ENCODE measurements at places on chromosomes 4 and X.

GRCh38 chr4:123813901-123814300, 417.3 kb downstream of the SPRY1 start:
- DNase-seq = no peak

DNA sequence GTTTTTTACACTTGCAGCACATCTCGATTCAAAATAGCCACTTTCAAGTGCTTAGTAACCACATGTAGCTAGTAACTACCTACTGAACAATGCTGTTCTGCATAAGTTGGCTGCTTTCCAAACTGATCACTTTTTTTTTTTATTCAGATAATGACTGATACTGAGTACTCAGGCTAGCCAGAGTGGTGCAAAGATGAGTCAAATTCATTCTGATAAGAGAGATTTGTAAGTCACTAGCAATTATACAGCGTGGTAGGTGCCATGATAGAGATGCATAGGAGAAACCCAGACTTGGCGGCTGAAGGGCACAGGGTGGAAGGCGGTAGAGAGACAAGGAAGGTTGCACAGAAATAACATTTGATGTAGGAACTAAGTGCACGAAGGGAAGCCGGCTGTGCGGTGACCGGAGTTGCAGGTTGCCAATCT, 357 bp upstream of the IGBP1 start:
- DNase-seq = no peak

GRCh38 chrX:96182366-96182765, 502.3 kb upstream of the DIAPH2 start:
- no peak for DNase-seq

DNA sequence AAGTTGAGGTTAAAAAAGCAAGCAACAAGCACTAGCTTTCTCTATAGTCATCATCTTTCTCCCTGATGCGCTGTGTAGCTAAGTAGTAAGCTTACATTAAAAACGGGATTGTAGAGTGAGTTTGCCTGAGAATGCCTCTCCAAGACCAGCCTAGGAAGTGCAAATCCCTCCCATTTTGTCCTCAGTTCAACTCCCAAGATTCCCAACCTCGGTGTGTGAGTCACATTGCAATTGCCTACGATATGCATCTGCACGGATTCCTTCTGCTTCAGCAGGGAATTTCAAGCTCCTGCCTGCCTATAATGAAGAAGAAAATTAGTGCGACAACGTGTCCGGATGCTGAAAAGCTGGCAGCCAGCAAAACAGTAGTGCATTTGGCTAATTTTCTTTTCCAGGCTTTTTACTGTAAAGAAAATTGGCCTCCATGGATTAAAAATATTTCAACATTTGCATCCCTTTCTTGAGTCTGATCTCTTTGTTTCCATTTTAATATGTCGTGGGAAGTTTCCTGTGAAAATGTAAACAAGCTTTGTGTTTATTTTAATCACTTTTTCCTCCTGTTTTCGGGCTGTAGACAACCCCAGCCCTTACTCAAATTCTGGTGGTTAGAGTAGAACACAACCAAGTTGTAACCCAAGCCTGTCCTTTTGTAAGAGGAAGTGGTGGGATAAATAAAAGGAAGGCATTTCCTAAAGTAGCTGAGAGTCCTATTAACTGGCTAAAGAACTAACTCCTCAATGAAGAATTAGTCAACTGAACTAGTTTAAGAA, 58.4 kb upstream of the TET2 start:
- no peak for DNase-seq

DNA sequence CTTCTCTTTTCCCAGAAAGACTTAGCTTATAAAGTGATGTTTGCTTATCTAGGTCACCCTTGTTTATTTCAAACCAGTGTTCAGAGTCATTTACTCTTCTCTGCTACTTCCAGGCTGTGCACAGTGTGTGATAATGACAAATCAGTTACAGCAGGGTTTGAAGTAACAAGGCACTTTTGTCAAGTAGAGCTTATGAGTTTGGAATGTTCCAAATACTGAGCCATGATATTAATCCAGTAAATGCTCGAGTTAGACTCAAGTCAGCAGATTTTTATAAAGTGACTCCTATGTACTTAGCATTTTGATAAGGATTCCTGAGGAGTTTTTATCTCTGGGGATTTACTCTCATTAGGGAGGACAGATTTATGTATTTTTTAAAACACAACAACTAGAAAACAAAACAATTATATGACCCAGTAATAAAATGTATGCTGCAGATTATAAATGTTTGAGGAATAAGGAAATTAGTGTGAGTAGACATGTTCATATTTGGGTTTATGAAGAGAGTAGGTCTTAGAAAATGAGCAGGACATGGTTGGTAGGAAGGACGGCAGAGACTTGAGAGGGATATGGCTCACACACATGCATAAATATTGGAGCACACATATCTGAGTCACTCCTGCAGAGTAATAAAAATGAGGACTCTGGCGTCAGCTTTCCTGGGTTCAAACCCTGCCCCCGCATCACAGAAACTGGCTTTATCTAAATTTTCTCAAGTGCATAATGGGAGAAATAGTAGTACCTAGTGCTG, 271.2 kb downstream of the FBXO8 start:
- DNase-seq = no peak

DNA sequence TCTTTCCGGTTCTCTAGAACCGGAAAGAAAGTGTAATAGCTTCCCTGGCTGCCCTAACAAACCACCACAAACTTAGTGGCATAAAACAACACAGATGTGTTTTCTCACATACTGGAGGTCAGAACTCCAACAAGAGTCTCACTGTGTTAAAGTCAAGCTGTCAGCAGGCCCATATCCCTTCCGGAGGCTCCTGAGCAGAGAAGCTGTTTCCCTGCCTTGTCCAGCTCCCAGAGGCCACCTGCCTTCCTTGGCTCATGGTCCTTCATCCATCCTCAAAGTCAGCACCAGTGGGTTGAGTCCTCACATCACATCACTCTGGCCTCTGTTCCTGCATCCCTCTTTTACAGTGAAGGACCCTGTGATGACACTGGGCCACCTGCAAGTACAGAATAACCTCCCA, 49.8 kb upstream of the HMX1 start:
- DNase-seq = no peak

DNA sequence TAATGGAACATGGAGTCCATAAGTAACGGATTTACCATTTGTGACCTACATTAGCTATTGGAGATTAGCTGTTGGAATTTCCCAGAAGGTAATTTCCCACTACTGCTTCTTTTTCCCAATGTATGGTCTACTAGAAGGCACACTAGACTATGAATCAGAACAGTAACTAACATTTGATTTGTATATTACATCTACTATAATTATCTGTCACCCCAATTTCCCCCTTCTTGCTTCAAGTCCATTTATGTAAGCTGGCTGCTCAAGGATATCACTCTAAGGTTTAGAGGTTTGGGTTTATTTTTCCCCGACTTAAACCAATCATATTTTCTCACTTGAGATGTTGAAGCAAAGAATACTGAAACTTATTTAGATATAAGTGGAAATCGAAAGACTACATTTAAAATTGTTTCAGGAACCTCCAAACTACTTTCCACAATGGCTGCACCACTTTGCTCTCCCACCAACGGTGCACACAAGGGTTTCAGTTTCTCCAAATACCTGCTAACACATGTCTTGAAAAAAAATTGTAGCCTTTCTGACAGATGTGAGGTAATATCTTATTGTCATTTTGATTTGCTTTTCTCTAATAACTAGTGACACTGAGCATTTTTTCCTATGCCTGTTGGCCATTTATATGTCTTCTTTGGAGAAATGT, 33.3 kb upstream of the H2AZ1 start:
- DNase-seq = no peak
